NCI-H1105 (cell line): ENCODE measurements at places on chromosomes 6 and 20.

DNA sequence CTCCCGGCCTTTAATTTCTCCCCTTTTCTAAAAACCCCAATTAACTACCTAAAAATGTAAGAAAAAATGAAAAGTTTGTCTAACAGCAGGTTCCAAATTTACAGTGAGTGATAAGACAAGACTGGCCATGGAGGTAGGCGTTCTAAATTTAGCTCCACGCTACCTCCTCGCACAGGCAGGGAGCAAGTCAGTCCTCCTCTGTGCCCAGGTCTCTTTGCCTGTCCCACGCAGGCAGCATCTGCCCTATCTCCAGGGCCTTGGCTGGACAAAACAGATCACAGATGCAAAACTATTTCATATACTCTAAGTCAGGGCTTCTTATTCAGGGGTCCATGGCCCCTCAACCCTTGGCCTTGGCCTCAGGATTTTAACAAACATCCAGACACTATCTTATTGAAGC lies 98.0 kb upstream of the JARID2 start:
- no peak for DNase-seq

DNA sequence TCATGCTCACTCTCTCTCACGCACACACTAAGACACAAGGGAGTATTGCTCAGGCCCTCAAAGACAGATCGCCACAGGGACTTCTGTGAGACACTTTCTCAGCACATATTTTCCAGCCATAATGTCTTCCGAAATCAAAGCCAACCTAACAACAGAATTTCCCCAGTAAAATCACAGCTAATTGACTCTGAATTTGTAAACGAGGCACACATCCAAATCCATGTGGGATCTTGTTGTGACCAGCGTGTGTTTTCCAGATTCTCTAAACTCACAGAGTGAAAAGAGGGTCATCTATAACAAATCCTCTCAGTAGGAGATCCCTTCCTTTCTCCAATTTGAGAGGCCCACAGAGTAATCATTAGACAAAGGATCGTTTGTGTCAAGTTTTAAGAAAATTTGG lies 280.4 kb downstream of the PACRG start:
- no peak for DNase-seq

DNA sequence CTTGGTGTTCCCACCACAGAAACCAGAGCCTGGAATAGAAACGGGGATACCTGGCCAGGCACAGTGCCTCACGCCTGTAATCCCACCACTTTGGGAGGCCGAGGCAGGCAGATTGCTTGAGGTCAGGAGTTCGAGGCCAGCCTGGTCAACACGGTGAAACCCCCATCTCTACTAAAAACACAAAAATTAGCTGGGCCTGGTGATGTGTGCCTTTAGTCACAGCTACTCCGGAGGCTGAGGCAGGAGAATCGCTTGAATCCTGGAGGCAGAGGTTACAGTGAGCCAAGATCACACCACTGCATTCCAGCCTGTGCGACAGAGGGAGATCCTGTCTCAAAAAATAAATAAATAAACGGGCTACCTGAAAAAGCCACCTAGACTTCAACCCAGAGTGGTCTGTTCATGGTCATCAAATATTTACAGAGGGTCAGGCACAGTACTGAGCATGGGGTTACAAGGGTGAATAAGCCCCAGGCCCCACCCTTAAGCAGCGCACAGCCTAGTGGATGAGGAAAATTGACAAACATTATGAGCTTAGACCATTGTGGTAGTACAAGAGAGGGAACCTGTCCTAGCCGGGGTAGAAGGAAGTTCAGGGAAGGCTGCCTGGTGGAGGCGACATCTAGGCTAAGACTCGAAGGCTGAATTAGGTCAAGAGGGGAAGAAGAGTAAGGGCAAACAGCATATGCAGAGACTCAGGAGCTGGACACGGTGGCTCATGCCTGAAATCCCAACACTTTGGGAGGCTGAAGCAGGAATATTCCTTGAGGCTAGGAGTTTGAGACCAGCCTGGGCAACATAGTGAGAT lies 7.2 kb upstream of the PCIF1 start:
- no peak for DNase-seq

DNA sequence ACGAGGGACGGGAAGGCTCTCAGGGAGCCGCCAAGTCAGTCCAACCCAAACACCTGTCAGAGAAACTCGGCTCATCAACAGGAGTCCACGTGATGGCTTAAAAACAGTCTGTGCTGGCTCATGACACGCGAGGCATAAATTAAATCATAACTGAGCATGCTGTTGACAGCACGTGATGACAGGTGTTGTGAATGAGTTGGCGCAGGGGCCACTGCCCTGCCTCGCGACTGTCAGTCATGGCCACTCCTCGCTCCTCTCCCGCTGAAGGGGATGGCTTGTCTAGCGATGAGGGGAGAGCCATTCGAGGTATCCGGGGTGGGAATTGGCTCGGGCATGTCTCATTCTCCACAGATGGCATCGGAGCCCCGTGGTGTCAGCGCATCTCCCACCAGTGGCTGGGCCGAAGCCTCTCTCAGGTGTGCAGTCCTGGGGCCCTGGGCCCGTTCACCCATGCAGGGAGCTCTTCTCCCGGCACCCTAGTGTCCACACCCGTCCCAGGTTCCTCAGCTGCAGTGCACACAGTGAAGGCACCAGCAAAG lies 313.3 kb downstream of the BMP7 start:
- DNase-seq: no peak

- no peak for DNase-seq
These were observed 19.4 kb downstream of the SAMD3 start for GRCh38 chr6:130203370-130203769.

GRCh38 chr6:74071214-74071613 lies 375.2 kb downstream of the CD109 start:
- no peak for DNase-seq
